ENCODE measurements at places on chromosomes 6 and 20. TPM values are rescaled to one million over a fixed set of nuclear protein-coding genes. Genes with fewer than 3 reads are reported as not detected.

HEY2 gene
- 0.22 TPM for total RNA-seq

DNA sequence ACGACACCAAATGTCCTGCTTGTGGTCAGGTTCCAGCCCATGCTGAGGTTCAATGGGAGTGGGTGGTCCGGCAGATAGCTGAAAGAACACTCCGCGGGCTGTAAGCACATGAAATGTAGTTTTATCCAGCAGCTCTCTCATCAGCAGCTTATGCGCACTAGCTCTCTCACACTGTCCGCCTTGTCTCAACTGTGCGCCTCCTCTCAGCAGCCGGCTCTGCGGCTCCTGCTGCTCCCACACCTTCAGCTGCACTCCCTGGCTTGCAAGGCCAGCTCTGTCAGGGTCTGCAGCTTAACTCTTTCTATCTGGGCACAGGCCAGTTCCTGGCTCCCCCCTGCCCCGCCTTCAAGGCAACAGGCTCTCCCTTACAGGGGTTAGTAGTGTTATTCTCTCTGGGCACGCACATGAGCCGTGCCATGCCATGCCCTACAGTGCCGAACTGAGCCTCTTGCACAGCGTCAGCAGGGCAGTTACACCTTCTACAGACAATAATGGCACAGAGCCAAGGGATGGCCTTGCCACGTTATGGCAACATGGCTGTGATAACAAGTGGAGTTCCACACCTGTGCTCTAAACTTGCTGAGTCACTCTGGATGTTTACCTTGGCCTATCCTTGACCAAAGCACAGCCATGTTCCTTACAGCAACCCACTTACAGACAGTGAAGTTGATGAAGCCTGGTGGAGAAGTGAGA, 84.0 kb upstream of the LRFN2 start:
- DNase-seq = no peak

DNA sequence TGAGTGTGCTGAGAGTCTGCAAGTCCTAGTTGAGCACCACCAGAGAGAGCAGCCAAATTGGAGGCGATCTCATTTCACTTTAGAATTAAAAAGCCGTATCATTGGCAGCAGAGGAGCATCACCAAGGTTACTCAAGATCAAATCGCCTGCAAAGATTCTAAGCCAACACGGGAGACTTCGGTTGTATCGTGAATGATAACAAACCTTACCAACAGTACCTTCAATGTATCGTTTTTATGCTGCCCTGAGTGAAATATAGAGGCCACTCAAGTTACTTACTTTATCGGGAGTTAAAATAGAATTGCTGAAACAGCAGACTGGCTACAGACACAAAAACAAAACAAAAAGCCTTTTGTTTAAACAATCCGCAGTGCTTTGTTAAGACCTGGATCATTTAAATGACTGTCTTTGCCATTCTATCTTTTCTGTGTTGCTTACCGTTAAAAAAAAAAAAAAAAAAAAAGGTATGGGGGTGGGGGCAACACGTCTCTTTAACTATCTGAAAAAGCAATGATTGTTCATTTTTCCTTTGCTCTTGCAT, 14.2 kb downstream of the NHSL1 start:
- DNase-seq = no peak

GRCh38 chr6:10300071-10300470, 114.8 kb downstream of the TFAP2A start:
- no peak for DNase-seq

DNA sequence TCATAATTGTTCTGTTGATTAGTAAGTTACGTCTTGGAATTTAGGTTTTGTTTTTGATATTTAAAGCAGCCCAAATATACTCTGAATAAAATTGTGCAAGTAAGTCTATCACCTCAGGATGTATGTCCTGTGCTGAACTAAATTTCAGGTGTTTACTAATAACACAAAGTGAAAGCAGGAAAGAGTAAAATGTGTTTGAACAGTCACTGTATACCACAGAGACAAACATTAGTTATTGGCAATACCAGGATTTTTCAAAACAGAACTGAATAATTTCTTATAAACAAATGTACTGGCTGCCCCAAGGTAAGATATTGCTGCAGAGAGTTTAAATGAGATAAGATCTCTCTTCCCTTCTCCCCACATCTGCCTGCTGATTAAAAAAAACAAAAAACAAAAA, 404.7 kb upstream of the RUNX2 start:
- DNase-seq = no peak

TSHZ2 gene
- 0.54 TPM for total RNA-seq

GSTA3 gene
- not detected for total RNA-seq

GJA10 gene
- not detected for total RNA-seq

ZNF165 gene
- 1.3 TPM for total RNA-seq

- no peak for DNase-seq
Observed at GRCh38 chr6:14243597-14243996, 126.0 kb downstream of the CD83 start.

DNA sequence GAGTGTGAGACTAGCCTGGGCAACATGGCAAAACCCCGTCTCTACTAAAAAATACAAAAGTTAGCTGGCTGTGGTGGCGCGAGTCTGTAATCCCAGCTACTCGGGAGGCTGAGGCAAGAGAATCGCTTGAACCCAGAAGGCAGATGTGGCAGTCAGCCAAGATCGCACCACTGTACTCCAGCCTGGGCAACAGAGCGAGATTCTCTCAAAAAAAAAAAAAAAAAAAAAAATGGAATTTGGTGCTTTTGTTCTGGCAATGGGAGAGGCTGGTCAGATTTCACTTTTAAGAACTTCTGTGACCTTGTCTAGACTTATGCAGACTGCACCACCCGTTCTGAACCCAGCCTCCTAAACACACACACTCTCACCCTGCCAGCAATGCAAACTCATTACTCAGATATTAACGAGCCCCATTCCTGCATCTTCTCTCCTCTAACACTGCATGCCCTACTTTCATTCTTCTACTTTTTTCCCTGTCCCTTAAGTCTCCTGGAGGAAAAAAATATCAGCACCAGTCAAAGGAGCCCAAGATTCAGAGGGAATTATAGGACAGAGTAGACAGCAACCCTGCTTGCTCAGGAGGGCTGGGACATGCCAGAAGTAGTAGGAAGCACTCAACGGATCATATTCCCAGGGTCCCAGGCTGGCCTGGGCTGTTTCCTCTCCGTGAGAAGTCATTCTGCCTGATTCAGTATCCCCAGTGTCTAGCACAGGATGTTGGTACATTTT, 4.4 kb downstream of the MOCS1 start:
- DNase-seq = no peak

KAT14 gene
- total RNA-seq = 18.0 TPM

GRCh38 chr20:51220293-51220706, 197.4 kb upstream of the KCNG1 start:
- DNase-seq = peak; percentile 78

DNA sequence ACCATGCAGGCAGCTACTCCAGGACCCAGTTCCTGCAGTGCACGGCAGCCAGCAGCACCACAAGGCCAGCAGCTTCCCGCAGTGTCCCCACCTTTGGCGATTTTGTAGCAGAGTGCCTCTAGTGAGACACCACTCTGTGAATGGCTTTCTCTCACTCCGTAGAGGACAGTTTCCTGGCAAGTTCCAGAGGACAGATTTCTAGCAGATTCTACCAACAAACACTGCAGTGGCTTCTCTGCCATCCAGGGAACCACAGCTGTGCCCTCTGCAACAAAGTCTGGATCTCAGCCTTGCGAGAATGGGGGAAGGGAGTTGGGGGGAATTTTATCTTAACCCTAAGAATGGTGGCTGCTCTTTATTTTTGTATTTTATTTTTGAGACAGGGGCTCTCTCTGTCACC, 28.7 kb downstream of the SNHG17 start:
- DNase-seq = no peak

OR2J1 gene
- total RNA-seq = not detected

FAM217A gene
- total RNA-seq = not detected

- no peak for DNase-seq
Observed at GRCh38 chr20:53708129-53708968, 114.7 kb upstream of the ZNF217 start.

DNA sequence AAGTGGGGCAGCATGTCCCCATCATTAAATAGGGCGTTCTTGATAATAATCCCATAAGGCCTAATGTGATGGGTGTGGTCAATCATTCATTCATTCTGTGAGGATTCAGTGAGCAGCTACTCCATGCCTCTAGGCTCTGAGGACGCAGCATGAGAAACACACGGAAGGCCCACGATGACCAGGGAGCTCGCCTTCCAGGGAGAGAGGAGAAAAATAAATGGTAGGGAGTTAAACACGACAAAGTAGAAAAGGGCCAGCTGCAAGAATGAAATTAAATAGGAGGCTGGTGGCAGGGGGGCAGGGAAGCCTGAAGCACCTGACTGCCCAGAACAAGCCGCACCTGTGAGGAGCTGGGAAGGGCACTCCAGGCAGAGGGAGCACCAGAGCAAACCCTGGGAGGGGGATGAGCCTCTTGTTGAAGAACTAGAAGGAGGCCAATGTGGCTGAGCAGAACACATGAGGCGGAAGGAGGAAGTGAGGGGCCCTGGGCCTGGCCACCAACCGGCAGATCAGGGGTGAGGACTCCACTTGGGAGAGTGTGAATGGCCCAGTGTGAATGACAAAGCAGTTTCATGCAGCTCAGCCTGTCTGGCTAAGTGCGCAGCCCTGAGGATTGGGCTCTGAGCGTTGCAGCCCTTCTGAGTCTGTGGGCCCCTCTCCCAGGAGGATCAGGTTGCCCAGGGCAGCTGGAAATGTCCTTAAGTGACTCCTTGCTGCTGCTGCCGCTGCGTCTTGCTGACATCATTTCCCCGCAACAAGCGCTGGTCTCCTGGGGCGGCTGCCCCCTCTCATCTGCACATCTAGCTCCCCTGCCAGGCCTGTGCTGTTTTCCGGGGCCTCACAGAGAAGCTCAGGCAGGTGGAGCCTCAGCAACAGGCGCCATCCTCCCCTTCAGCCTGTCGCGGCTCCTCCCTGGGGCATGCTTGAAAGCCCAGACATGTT, 99.9 kb downstream of the CDH26 start:
- peak; percentile 53 for DNase-seq

Data from activated naive CD8-positive, alpha-beta T cell treated with anti-CD3 and anti-CD28 coated beads, Interleukin-2, amount 10 ng/mL, durations not matched to agents 7 days and 5 days (primary cell).